ENCODE measurements at places on chromosomes 4 and X.
A peak's percentile ranks its signal among the peaks of the same experiment; 100 is the strongest.

- peak; percentile 40 for DNase-seq
Measured at GRCh38 chr4:80361329-80361900, 25.9 kb downstream of the CFAP299 start.

DNA sequence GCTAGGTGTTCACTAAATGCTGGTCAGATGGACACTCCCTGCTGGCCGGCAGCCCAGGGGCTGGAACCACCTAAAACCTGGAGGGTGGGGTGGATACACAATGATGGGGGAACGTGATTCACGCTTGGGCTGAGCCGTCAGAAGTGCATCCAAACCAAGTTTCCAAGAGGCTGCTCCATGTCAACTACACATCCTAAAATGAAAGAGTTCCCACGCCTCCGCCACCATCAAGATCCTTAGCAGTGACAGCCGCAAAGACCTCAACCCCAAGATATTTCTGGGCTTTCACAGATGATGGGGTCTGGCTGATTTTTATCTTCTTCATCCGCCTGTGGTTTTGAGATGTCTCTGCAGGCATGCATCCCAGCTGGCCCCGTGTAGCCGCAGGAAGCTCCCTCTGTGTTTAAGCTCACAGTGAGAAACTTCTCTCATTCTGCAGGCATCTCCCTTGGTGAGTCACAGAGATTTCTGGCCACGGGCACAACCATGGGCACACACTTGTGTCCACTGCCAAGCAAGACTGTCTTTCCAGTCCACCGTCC is 84.4 kb downstream of the HTRA3 start:
- DNase-seq: peak; percentile 84

DNA sequence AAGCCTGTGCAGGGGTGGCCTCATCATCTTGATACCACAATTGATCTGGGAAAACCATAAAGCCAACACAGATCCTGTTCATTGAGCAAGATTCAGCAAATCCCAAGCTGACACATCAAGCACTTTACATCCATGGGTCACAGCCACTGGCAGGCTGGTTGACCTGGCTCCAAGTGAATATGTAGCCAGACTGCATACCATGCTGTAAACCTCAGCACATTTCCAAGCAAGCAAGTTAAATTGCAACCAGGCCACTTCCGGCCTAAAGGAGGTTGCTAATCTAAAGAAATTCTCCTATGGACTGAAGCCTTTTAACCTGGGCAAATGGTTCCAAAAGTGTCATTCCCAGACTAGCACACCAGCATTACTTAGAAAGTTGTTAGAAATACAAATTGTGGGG is 54.4 kb upstream of the USP26 start:
- no peak for DNase-seq

- DNase-seq: peak; percentile 65
Measured at GRCh38 chrX:16807976-16808542, 21.8 kb downstream of the TXLNG start.

GRCh38 chrX:150482537-150483206 is 85.7 kb upstream of the MTM1 start:
- peak; percentile 63 for DNase-seq

Measured in choroid plexus epithelial cell (primary cell).